ENCODE measurements at places on chromosomes 5 and 9.

DNA sequence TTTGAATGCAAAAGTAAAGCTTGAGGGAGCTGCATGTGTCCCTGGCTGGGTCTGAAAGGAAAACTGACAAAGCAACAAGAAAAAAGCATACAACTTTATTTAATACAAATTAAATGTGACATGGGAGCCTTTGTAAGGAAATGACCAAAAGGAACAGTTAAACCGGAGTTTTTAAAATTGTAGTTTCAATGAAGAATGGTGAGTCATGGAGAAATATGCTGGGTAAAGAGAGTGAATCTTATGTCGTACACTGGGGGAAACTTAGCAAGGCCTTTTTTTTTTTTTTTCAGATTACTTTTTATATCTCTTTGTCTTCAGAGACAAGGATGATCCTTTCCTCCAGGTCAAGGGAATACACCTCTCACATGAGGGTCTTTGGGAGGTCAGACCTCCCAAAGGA lies 50.1 kb upstream of the FBXL17 start:
- DNase-seq, result no peak

GRCh38 chr5:56951126-56951945 lies 587 bp downstream of the MIER3 start:
- DNase-seq, result peak; percentile 58

GRCh38 chr9:29928072-29928471 lies 2354.8 kb upstream of the C9orf72 start:
- DNase-seq, result no peak

DNA sequence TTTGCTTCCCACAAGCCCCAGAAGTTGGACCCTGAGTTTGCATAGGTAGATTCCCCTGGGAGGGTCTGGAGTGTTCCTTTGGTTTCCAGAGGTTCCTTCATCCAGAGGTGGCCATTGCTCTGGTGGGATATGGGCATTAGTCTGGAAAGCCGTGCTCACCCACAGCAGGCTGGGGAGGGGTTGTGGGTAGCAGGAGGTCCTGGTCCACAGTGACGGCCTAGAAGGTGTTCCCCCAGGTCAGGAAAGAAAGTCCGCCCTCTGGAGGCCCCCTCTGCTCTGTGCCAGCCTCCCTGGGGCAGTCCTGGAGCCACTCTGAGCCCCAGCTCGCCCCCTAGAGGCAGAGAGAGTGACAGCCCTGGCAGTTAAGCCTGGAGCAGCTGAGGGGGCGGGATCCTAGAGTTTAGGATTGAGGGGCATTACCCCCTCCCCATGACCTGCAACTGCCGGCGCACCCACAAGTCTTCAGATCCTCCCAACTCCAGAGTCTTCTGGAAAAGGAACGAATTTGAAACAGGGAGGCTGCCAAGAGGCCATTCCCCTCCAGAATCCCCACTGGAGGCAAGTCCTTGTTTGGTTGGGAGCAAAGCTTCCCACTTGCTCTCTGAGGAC lies 36.8 kb downstream of the NDST1 start:
- peak; percentile 86 for DNase-seq

DNA sequence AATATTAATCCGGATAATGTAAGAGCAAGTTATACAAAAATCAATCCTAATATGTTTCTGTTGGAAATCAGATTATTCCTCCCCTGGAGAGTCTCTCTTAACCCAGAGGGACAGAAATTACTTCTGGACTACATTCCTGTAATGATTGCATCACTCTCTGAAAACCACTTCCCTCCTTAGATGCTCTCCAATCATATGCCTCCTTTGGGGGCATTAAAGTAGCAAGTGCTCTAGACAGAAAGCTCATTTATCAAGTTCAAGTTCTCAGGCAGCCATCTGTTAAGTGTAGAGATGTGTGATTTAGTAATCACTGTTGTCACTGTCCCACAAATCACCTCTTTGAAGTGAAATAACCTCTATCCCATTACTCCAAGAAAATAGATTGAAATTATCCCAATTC lies 247.1 kb downstream of the SLCO4C1 start:
- no peak for DNase-seq

- DNase-seq, result no peak
Measured at GRCh38 chr5:167356374-167356773, 935.1 kb upstream of the WWC1 start.

DNA sequence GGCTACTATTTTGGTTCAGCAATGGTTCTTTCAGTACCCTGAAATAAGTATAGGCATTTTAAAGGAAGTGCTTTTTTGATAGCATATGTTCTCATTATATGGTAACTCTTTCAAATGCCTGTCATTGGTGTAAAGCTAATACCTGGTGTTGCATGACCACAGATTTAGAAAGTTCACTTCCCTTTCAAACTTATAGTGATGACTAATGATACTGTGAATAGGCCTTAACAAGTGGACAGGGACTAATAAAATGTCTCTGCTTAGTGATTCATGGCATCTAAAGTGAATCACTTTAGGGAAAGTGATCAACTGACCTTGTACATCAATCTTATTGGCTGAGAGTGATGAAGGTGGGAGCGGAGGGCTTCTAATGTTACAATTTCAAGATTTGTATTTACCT lies 21.6 kb downstream of the MRPL22 start:
- DNase-seq, result no peak

DNA sequence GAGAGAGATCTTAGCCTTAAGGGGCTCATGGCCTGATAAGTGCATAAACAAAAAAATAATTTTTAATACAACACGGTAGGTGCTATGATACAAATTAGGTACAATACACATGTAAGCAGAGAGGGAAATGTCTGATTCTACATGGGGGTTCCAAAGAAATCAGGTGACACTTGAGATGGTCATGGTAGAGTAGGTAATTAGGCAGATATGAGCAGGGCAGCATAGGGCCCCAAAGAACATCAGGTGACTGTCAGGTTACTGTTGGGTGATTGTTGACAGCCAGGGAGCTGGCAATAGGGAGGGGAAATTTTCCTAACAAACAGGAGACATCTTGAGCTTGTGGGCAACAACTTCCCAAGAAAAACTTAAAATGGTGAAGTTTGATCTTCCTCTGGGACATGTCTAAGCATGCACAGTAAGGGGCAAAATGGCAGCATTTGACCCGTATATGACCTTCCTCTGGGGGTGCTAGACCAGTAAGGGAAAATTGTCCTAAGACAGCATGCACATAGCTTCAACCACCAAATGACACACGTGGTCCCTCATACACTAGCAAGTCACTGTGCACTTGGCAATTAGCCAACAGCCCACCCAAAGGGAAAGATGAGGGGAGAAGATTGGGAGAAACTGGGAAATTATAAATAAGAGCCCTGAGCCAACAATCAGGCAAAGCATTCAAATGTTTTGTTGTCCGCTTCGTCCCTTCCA lies 37.3 kb upstream of the TENT4A start:
- no peak for DNase-seq

- no peak for DNase-seq
Measured at GRCh38 chr9:125337236-125337635, 75.6 kb downstream of the GAPVD1 start.

- peak; percentile 34 for DNase-seq
Measured at GRCh38 chr5:78364005-78364404, 3.6 kb downstream of the SCAMP1 start.

GRCh38 chr9:89036891-89037290 lies 45.6 kb downstream of the S1PR3 start:
- DNase-seq, result no peak

DNA sequence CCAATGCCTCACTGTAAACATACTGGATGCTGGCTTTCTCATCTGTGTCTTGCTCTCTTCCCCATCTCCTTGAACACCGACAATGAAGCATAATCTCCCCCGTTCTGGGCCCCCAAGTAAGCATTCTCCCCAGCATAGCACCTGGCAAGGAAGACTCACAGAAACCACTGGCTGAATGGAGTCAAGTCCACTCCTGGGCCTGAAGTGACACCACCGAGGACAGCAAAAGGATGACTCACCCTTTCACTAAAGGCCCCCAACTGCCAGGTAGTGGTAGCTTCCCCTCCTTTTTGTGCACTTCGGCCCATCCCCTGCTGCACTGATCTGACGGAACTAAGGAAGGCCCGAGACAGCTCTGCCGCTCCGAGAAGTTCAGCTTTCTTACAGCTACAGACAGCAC lies 9.4 kb downstream of the VDAC1 start:
- no peak for DNase-seq
